ENCODE measurements at places on chromosomes 7 and 10.

- DNase-seq, result no peak
Measured at GRCh38 chr10:48541144-48541795, 63.6 kb downstream of the ARHGAP22 start.

GRCh38 chr10:92490387-92490786 is 83.5 kb downstream of the IDE start:
- no peak for DNase-seq

DNA sequence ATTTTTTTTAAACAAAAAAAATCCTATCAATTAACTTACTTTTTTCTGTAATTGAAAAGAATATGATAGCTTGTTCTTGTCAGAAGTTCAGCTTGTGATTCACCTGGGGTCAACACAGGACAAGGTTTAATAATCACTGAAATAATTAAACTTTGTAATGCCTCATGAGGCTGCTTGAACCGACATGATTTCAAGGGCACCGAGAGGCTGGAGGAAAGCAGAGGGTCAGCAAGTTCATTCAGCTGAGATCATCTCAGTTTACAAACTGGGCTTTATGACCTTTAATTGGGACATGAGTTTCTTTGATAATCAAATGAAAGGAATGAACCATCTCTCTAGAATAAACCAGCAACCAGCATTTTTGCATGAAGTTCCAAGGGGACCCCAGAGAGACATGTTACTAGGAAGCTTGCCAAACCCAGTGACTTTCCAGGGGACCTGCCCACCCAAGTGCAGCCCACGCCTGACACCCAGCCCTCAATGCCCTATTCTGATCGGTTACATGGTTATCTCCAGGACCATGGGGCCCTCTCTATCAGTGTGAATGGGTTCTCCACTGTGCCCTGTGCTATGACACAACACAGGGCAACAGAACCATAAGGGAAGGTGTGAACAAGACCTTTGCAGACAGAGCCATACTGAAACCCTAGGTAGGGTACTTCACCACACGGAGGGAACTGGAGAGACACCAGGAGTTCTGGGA is 7.8 kb upstream of the CYP3A4 start:
- DNase-seq, result no peak

DNA sequence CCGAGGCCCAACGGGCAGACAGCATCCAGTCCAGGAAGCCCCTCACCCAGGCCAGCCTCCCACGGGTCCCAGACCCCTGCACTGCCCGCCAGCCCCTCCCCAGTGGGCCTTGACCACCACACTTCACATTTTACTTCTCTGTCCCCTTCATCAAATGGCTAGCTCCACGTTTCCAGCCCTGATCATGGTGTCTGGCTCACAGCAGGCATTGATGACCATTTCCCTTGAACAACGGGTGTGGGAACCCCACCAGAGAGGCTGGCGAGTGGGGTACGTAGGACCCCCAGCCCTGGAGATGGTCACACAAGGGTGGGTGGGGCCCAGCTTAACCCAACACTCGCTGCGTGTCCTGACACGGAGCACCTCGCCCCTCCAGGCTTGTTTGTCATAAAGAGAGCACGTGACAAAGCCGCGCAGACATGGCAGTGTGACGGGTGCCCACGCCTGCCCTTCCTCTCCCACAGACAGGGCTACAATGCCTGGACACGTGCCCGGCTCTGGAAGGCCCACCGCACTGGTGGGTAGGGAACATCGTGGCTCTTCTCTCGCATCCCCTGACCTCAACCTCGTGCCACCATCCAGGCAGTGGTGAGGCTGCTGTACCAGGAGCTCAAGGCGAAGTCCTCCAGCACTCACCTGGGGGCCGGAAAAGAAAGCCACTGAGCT is 267.7 kb downstream of the MAD1L1 start:
- DNase-seq, result no peak

DNA sequence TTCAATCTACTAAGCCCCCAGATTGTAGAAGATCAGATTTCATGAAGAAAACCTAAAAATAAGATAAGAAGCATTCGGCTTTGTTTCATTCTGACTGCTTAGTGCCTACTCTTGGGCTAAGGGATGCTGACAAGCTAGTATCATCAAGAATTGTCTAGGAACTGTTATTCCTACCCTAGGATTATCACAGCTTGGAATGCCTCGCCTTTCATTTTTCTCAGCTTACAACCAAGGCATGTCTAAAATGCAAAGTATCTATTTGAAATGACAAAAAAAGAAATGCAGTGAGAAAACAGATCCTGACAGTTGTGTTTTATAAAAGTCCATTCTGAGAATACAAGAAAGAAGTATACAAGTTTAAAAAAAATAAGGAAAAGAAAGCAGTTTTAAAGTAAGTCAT is 441.0 kb downstream of the KCNMA1 start:
- no peak for DNase-seq

All from T-helper 2 cell (primary cell).